Amygdala (tissue), 56 donors: ENCODE measurements at places on chromosomes 12 and 14.

GRCh38 chr12:56816491-56816890 lies 53.4 kb downstream of the HSD17B6 start:
- no peak for DNase-seq

GRCh38 chr12:123035841-123036240 lies 55.4 kb downstream of the ARL6IP4 start:
- DNase-seq, result no peak

DNA sequence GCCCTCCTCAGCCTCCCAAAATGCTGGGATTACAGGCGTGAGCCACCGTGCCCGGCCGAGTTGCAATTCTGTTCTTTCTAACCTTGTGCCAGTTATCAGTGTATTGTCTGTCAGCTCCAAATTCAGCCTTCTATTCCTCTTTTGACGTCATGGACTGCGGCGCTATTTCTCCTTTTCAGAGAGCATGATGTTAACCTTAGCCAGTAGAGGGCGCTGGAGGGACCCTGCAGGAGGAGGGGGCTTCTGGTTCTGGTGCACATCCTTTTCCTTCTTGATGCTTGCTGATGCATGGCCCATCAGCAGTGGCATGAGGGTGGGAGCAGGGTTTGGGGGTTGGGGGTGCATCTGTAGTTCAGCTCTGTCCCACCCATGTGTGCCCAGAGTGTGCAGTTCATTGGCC lies 179.3 kb upstream of the RMST start:
- no peak for DNase-seq

DNA sequence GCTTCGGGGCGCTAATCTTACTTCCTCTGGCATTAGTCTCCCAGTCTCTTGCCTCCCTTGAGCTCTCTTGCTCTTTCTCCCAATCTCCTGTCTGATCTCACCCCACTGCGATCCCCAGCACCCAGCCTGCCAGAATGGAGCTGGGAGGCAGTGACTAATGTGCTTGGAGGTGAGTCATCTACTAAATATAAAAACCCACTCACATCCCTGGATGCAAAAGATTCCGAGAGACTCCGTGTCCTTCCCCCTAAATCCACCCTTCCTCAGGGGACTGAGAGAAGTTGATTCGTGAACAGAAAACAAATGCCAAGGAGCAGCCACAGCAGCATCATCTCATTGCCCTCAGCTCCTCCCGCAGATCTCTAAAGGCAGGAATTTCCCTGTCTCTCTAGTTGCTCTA lies 45.7 kb upstream of the KCNA5 start:
- no peak for DNase-seq

DNA sequence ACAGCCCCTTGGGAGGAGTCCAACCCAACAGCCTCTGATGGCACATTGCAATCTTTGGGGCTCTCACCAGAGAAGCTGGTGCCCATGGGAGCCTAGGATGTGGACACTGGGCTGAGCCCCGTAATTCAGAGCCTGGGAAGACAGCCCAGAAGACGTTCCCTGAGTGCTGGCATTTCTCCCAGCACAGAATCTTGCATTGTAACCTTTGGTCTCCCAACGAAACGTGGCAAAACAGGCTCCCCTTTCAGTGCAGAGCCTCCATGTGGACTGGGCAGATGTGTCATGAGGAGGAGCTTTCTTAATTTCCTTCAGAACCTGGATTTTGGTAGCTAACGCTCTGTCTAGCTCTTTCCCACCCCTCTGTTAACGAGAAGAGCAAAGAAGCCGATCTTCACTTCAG lies 26.3 kb downstream of the BATF start:
- no peak for DNase-seq

DNA sequence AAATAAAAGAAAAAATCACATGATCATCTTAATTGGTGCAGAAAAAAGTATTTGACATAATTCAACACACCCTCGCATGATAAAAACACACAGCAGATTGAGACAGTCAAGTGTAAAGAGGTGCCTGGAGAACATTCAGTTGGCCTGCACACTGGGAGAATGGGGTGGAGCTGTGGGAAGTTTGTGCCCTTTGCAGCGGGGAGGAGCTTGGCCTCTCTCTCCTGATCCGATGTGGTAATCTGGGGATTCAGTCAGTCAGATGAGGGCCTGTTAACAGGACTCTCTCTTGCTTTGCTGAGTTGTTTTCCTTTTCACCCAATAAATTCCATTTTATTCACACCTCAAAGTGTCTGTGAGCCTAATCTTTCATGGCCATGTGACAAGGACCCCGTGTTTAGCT lies 5.9 kb downstream of the SERPINA6 start:
- no peak for DNase-seq

- DNase-seq, result no peak
Observed at GRCh38 chr14:106419376-106419965, 893.1 kb downstream of the TMEM121 start.

DNA sequence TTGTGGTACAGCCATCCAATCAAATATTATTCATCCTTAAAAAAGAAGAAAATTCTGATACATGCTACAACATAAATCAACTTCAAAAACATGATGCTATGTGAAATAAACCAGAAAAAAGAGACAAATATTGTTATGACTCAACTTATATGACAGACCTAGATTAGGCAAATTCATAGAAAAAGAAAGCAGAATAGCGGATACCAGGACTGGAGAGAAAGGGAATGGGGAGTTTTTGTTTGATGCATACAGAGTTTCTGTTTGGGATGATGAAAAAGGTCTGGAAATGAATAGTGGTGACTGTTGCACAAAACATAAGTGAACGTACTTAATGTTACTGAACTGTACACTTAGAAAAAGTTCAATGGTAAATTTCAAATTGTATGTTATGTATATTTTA lies 82.3 kb downstream of the SPPL3 start:
- no peak for DNase-seq

GRCh38 chr12:27163048-27163715 lies 80.8 kb upstream of the C12orf71 start:
- no peak for DNase-seq

DNA sequence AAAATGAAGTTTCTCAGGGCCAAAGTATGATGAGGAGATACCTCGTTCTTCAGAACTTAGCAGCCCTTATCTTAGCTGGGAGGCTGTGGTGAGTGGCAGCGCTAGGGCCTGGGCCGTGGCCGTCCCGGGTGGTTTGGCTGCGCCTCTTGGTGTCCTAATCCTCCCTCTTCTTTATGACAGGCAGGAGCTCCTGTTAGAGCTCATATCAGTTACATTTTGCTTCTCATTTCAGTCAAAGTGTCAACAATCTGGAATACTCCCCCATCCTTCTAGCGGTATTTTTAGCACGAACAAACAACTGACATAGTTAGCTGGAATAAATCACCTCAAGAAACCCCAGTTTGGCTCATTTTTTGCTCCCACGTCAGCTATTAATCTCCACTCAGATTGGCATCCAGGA lies 188.8 kb downstream of the TTC7B start:
- DNase-seq, result no peak

GRCh38 chr12:4833524-4833923 lies 76.2 kb upstream of the KCNA1 start:
- no peak for DNase-seq

DNA sequence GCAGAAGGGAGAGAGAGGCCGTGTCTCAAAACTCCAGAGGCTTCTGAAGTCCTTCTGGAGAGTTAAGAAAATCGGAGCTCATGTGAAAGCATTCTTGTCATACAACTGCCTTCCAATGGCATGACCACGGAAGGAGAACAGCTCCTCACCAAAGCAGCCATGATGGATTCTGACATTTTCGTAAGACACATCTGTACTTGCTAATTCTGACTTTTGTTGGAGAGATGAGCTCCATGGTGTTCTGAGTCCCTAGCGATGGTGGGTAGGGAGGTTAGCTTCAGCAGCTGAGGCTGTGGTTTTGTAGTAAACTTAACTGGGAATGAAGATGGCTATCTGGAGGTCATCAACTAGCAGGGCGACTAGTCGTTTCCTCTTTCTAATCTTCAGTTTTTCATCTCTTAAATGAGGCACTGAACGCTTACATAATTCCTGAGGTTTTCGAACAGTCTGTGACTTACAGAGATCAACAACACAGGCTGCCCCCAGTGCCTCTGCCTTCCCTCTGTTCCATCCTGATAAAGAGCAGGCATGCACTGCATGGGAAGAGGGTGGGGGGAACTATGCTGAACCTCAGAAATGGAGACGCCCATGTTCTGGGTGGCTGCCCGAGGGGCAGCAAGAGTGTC lies 28.6 kb upstream of the DICER1 start:
- no peak for DNase-seq

DNA sequence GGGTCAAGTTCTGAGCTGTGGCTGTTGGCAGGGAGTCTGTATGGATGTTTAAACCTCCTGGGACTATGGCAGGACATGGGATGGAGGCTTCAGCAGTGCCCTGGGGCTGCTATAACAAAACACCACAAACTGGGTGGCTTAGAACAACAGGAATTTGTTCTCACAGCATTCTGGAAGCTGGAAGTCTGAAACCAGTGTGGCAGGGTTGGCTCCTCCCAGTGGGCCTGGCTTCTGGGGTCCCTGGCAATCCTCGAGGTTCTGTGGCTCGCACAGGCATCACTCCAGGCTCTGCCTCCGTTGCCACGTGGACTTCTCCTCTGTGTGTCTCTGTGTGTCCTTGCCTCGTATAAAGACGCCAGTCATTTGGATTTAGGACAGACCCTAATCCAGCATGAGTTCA lies 39.9 kb downstream of the FZD10 start:
- no peak for DNase-seq

DNA sequence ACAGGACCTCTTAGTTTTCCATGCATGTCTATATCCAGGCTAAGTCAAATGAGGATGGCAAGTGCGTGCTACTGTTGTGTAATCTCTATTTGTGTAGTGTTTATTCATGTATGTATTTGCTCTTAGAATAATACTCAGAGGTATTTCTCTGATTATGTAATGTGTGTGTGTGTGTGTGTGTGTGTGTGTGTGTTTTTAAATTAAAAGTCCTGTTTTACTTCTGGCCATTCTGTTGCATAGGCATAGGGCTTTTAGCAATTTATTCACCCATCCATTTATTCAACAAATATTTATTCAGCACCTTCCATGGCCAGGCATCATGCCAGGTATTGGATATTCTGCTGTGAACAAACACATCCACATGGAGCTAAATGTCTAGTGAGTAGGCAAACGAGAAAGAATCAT lies 63.5 kb downstream of the PELI2 start:
- DNase-seq, result no peak

GRCh38 chr12:91973813-91974212 lies 171.8 kb downstream of the BTG1 start:
- DNase-seq, result no peak

DNA sequence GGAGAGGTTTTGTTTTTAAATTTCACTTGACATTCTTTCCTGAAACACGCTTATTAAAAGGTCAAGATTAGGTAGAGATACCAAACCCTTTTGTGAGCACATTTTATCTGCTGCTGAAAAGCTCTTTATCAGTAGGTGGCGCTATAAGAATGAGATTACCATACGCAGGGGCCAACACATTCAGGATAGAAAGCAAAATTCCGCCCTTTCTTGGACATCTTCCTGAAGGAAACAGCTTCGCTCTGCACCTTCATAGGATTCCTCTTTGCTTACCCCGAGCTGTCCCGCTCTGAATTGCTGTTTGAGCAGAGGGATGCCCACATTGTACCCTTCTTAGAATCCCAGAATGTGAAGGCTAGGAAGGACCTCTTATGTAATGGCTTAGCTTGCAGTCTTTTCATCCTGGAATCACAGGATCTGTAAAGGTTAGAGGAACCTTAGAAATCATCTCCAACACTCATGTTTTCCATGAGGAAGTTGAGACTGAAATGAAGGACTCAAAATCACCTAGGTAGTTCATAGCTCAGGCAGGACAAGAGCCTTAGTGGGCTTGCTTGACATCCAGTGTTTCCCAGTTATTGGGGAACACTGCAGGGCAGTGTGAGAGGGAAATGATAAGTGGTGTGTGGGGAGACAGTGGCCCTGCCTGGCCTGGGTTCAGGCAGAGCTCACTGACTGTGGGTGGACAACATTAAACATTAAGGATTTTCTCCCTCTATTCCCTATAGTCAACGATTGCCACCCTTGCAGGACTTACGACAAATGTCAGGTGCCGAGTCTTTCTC lies 38.7 kb upstream of the CRY1 start:
- DNase-seq, result peak; percentile 1

- no peak for DNase-seq
Observed at GRCh38 chr12:39824505-39825212, 205.1 kb upstream of the ABCD2 start.

GRCh38 chr14:43898687-43899086 lies 608.4 kb downstream of the FSCB start:
- no peak for DNase-seq

- DNase-seq, result no peak
Observed at GRCh38 chr12:63124778-63125177, 26.2 kb downstream of the AVPR1A start.

DNA sequence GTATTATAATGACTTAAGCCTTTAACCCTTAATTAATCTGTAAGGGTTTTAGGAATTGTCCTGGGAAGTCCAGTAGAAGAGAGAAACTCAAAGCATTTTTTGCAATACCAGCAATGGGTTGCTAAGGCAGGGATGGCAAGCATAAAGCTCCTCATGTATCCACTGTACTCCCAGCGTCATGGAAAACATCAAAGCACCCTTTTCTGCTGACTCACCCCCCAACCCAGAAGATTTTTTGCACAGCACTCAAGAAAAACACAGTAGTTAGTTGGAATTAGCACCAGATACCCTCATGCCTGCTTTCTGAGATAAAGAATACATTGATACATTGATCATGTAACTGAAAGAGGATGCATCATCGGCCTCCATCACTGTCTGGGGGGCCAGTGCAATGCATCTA lies 199.1 kb upstream of the CNOT2 start:
- DNase-seq, result no peak

DNA sequence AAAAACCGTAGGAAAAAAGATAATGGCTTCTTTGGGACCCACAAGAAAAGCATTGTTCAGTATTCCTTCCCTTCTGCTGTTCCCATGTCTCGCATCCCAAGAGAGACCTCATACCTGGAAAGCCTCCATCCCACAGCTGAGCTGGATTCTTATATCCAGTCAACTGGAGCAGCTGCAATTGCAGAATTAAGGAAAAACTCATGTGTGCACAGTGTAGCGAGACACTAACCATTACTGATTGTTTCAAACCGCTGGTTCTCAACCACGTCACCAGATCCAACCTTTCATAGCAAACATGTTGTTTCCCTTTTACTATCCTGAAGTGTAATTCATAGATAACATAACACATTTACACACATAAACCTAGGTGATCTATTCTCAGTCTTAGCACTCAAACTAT lies 5.5 kb upstream of the RNASE10 start:
- DNase-seq, result no peak
